ENCODE measurements at places on chromosomes 16 and 17.

DNA sequence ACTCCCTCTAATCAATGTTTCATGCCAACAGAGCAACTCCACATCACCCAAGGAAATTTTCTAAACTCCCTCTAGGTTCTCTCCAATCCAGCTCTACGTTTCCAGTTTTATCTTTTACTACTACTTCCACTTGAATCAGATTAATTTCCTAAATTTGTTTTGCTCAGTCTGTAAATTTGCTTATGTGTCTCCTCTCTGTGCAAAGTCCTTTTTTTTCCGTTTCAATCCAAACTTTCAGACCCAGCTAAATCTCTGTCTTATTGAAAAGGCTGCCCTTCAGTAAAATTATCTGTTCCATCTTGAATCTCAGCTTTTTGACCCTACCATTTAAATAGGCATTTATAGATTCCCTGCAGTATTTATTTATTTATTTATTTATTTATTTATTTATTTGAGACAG lies 61.4 kb upstream of the COX10 start:
- DNase-seq = no peak

DNA sequence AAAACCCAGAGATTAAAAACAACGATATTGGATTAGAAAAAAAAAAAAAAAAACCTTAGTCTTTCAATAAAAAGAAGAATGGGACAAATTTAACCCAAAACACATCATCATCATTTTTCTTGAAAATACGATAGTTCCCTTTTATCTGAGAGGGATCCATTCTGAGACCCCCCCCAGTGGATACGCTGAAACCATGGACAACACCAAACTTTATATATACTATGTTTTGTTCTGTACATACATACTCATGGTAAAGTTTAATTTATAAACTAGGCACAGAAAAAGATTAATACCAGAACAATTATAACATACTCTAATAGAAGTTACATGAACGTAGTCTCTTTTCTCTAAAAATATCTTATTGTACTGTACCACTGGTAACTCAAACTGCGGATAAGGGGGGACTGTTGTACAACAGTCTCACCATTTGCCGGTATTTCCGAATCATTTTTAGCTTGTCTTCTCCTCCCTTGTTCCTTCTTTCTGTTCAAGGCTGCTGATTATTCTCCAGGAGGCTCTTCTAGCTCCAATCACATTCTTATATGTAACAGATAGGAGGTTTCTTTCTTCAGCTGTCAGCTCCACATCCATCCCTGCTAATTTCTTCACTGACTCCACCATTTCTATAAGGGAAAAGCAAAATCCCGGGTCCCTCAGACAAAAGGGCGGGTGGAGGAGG lies 37.0 kb downstream of the RNF135 start:
- no peak for DNase-seq

- no peak for DNase-seq
Observed at GRCh38 chr17:39104657-39105056, 46.8 kb downstream of the PLXDC1 start.

GRCh38 chr17:72175787-72176515 lies 55.1 kb downstream of the SOX9 start:
- DNase-seq = no peak
